Activated naive CD4-positive, alpha-beta T cell treated with Interleukin-2 at 50 U/mL for 16 hours (primary cell): ENCODE measurements at places on chromosomes 16 and 17.
A peak's percentile ranks its signal among the peaks of the same experiment; 100 is the strongest.

DNA sequence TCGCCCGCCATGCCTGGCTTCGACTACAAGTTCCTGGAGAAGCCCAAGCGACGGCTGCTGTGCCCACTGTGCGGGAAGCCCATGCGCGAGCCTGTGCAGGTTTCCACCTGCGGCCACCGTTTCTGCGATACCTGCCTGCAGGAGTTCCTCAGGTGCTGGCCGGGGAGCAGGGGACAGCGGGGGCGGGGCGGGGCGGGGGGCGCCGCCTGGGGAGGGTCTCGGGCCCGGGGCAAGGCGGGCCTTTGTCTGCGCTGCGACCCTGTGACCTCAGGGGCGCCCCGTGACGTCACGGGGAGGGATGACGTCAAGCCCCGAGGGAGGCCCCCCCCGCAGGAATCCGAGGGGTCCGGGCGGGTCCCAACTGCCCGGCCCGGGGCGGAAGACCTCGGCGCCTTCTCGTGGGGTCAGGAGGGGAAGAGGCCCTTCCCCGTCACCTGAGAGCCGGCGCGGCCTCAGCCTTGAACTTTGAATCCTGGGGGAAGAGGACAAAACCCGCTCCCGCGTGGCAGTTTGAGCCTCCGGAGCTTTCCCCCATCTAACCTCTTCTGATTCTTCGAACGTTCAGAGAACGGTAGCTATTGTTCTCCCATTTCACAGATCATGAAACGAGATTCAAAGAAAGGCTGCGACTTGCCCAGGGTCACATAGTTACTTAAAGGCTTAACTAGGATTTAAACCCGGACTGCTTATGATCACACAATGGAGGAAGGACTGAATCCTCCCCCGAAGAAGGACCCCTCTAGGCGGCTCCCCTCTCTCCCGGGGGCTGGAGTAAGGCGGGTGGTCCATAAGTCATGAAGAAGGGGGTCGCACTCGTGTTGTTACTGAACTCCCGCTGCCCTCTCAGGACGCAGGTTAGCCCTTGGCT, 527 bp downstream of the TRAF4 start:
- peak; percentile 72 for DNase-seq

DNA sequence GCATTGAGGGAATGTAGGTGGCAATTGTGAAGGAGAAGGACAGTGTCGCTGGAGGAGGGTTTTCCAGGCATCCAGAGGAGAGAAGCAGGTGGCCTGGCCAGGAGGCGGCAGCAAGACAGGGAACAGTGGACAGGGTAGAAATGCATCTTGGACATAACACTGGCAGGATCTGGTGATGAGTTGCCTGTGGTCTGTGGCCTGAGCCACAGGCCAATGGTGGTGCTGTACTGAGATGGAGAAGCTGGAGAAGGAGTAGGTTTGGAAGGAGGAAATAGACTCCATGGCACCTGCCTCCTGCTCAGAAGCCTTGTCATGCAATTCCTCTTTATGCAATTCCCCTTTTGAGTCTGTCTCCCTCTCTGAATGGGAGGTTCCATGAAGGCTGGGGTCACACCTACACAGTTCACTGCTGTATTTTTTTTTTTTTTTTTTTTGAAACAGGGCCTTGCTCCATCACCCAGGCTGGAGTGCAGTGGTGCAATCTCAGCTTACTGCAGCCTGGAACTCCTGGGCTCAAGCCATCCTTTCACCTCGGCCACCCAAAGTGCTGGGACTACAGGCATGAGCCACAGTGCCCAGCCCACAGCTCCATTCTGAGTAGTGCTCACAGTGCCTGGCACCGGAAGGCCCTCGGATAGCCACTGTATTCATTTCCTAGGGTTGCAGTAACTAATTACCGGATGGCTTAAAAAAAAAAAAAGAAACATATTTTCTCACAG, 13.5 kb upstream of the CACNG4 start:
- no peak for DNase-seq

GRCh38 chr16:6335072-6335471, 997.6 kb upstream of the RBFOX1 start:
- DNase-seq: no peak

DNA sequence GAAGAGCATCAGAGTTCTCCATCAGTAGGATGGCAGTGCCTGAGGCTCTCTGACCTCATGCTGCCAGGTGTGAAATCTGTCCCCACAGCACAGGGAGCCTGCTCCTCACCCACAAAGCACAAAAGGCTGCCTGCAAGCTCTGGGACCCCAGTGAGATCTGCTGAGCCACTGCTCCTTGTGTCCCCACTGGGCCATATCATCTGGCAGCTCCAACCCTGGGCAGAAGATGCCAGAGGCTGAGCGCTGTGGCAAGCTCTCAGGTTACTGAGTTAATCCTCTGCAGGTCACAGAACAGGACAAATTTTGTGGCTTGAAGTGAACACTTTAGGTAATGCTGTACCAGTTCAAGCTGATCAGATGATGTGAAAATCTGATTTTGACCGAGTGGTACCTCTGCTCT, 26.7 kb upstream of the ERN1 start:
- no peak for DNase-seq

GRCh38 chr17:16905593-16906191, 66.2 kb downstream of the TNFRSF13B start:
- DNase-seq: no peak

DNA sequence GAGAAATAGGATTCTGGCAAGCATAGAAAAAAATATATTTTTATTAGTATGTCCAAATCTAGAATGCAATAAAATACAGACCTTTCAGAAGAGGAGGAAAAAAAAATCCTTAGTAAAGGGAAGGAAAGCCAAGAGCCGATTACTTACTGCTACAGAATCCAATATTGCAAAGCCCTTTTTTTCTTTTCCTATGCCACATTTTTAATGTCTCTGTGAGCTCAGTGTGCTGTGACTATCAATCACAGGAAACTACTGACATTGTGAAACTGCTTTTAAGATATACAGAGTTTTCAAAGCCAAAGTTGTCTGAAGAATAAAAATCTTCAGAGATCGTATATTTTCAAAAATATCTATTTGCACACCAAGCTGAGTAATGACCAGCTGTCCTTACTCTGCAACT, 120.4 kb downstream of the CHD9NB start:
- no peak for DNase-seq

- no peak for DNase-seq
Observed at GRCh38 chr17:27904534-27905446, 11.6 kb upstream of the LYRM9 start.

DNA sequence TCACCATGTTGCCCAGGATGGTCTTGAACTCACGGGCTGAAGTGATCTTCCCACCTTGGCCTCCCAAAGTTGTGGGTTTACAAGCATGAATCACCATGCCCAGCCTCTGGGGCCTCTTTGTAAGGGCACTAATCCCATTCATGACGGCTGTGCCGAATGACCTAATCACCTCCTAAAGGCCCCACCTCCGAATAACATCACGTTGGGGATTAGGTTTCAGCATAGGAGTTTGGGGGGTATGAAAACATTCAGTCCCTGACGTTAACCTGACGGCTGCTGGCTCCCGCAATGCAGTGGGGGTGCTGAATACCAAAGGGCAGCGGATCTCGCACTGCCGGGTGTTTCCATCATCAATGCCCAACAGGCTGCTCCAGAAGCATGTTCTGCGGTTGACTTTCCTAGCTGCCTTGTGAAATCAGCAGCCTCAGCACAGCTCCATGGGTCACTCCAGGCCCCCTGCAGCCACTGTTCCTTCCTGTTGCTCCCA, 120.8 kb upstream of the SEC14L1 start:
- DNase-seq: no peak

GRCh38 chr16:51527349-51527748, 376.3 kb upstream of the SALL1 start:
- no peak for DNase-seq

DNA sequence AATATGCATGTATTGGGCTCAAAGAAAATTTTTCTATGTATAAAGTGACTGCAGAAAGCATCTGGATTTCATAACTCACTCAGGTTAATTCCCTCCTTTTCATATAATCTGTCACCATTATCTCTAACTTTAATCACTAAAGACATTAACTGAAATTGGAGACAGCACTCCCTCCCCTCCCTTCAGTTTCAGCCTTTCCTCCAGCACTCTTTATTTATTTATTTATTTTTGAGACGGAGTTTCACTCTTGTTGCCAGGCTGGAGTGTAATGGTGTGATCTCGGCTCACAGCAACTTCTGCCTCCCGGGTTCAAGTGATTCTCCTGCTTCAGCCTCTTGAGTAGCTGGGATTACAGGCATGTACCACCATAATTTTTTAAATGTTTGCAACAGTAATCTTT, 43.1 kb downstream of the CDH8 start:
- DNase-seq: no peak

DNA sequence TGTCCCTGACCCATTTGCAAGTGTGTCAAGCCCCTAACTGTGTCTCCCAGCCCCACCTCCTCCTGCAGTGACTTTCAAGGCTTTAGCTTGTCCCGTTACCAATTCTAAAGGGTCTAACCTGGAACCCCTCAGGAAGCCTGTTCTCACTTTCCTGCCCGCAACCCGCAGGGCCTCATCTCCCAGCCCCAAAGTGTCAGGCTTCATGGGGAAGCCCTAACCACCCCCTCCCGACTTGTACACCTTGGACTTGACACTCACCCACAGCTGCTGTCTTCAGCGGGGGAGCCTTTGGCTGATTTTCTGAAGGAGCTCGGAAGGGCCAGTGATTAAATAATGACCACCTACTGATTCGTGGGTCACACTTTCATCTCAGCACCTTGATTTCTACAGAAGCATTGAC, 33.1 kb downstream of the NLRC5 start:
- DNase-seq: no peak

DNA sequence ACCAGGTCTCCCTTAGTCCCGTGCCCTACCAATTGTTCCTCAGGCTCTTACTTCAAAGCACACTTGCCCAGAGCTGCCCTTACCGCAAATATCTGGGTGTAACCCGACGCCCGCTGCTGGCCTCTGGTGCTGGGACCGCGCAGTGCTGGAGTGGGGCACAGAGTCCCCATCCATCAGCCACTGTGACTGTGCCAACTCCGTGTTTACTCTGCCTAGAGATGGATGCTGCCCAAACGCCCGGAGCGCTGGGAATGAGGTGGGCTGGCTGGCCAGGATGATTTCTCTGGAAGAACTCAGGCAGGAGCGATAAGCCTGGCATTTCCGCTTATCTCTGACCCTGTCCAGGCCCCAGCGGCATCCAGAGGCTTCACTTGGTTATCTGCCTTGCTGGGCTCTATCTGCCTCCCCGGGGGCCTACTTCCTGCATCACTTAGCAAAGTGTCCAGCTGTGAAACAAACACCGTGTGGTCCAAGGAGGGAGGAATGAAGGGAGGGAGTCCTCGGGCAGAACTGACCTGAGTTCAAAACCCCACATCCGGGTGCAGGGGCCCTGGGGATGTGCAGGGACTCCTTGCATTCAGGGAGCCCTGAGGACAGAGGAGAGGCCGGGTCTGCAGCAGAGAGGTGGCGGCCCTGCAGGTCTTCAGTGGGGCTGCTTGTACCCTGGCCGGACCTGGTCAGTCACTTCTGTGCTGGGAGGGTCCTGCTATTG, 9.4 kb upstream of the MYLK3 start:
- no peak for DNase-seq
